ENCODE measurements at places on chromosomes 2 and 18. TPM values are rescaled to one million over a fixed set of nuclear protein-coding genes. Genes with fewer than 3 reads are reported as not detected.

DNA sequence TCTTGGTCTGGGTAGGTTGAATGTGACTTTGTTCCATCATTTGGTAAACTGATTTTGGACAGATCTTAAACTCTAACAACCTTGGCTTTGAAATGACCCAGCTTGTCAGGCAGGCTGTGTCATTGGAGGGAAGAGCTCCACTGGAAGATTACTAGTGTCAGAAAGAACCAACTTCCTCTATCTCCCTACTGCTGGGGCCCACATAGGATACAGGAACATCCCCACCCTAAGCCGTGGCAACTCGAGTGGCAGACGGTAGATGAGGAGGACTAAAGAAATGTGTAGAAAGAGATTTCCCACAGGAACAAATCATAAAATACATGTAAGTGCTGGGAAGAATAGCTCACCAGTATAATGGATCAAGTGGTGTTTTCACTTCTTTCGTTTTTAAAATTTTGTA lies 4.3 kb upstream of the G6PC2 start:
- H3K4me3 ChIP-seq = no peak overlapping the region
- H3K36me3 ChIP-seq = no peaks in the 10 kb centered on the region
- no peak for DNase-seq
- no peak overlapping the region for H3K27ac ChIP-seq
- no peaks in the 10 kb centered on the region for H3K27me3 ChIP-seq

CFAP53 gene
- total RNA-seq = 0.25 TPM

CPLX4 gene
- total RNA-seq = not detected

- peaks cover 16% of the 10 kb centered on the region for H3K4me1 ChIP-seq
- H3K27ac ChIP-seq = no peak overlapping the region
- DNase-seq = no peak
- no peaks in the 10 kb centered on the region for H3K27me3 ChIP-seq
- no peak overlapping the region for H3K4me3 ChIP-seq
- no peaks in the 10 kb centered on the region for H3K36me3 ChIP-seq
Observed at GRCh38 chr2:8490166-8490721, 191.6 kb upstream of the ID2 start.

GRCh38 chr2:181131584-181131983 lies 151.2 kb downstream of the UBE2E3 start:
- no peak overlapping the region for H3K27ac ChIP-seq
- H3K4me1 ChIP-seq = no peaks in the 10 kb centered on the region
- H3K27me3 ChIP-seq = no peaks in the 10 kb centered on the region
- no peaks in the 10 kb centered on the region for H3K36me3 ChIP-seq
- DNase-seq = no peak
- no peak overlapping the region for H3K4me3 ChIP-seq

- H3K4me1 ChIP-seq = peaks cover 24% of the 10 kb centered on the region
- H3K36me3 ChIP-seq = no peaks in the 10 kb centered on the region
- H3K27ac ChIP-seq = no peak overlapping the region
- no peaks in the 10 kb centered on the region for H3K27me3 ChIP-seq
Observed at GRCh38 chr2:169365029-169365480, 2.7 kb upstream of the LRP2 start.

DNA sequence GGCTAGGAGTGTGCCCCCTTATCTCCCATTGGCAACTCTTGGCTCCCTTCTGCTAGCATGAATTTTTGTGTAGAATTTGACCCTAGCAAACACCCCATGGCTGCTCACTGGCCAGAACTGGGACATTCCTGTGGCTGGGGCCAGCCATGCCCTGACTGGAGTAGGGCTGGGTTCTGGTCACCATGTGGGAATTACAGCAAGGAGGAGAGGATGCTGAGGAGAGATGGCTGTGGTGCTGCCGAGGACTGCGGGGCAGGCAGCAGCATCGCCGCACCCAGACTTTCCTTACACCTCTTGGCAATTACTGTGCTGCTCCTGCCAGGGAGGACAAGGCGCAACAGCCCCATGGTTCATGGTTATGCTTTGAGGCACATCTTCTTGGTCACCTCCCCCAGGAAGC lies 12.7 kb downstream of the KCNF1 start:
- H3K4me3 ChIP-seq = no peak overlapping the region
- H3K36me3 ChIP-seq = no peaks in the 10 kb centered on the region
- H3K4me1 ChIP-seq = no peaks in the 10 kb centered on the region
- no peak overlapping the region for H3K27ac ChIP-seq
- DNase-seq = no peak

GALNT14 gene
- total RNA-seq = 0.17 TPM

GALR1 gene
- not detected for total RNA-seq

MGAT4A gene
- 33.0 TPM for total RNA-seq

GRCh38 chr2:164069540-164069939 lies 333.7 kb upstream of the FIGN start:
- H3K27ac ChIP-seq = no peak overlapping the region
- no peaks in the 10 kb centered on the region for H3K27me3 ChIP-seq
- no peak overlapping the region for H3K4me3 ChIP-seq
- no peak for DNase-seq

GRCh38 chr2:219308142-219309101 lies 779 bp downstream of the PTPRN start:
- no peaks in the 10 kb centered on the region for H3K4me1 ChIP-seq
- DNase-seq = peak; percentile 72
- H3K27ac ChIP-seq = no peak overlapping the region
- H3K27me3 ChIP-seq = peaks cover 38% of the 10 kb centered on the region
- no peaks in the 10 kb centered on the region for H3K36me3 ChIP-seq

ABHD1 gene
- total RNA-seq = 2.4 TPM

DNA sequence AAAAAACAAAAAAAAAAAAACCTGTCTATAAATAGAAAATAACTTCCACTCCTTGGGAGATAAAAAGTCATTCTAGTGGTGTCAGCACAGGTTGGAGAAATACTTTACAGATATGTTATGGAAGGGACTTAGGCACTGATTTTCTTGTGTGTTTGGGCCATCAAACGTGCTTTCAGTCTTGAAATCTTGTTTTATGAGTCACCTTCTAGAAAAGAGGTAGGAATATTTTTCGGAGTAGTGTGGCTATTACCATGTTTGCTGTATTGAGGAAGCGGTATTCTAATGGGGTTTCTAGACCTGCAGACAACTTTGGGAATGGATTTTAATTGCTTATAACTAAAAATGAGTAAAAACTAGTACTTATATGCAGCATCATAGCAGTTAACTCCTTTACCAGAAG lies 12.0 kb downstream of the HNMT start:
- no peak for DNase-seq
- H3K4me1 ChIP-seq = no peaks in the 10 kb centered on the region
- H3K27ac ChIP-seq = no peak overlapping the region
- no peak overlapping the region for H3K4me3 ChIP-seq
- no peaks in the 10 kb centered on the region for H3K27me3 ChIP-seq

GRCh38 chr2:161111531-161111930 lies 48.7 kb upstream of the TANK start:
- no peaks in the 10 kb centered on the region for H3K4me1 ChIP-seq
- H3K27me3 ChIP-seq = no peaks in the 10 kb centered on the region
- H3K4me3 ChIP-seq = no peak overlapping the region
- H3K36me3 ChIP-seq = no peaks in the 10 kb centered on the region

GRCh38 chr2:34307636-34308035 lies 708.5 kb upstream of the FAM98A start:
- no peak overlapping the region for H3K27ac ChIP-seq
- H3K4me3 ChIP-seq = no peak overlapping the region
- H3K4me1 ChIP-seq = no peaks in the 10 kb centered on the region
- DNase-seq = no peak

IL1F10 gene
- total RNA-seq = not detected

DNA sequence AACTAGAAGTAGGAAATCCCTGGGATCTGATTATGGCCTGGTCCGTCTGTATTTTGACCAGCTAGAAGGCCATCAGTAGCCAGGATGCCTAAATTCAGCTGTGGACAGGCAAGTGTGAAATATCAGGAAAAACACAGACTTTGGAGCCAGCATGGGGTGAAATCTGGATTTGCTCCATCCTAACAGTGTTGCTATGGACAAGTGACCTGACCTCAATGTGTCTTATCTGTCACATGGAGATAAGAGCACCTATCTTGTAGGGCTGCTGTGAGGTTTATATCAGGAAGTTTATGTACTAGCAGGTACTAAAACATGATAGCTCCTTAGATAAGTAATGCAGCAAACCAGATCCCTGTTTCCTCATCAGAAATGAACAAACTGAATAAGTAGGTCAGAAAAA lies 460.4 kb downstream of the STK39 start:
- H3K27ac ChIP-seq = no peak overlapping the region
- no peaks in the 10 kb centered on the region for H3K4me1 ChIP-seq
- DNase-seq = no peak
- H3K4me3 ChIP-seq = no peak overlapping the region
